ENCODE measurements at places on chromosomes 3 and 15.

GRCh38 chr15:90154861-90155626, 46.1 kb upstream of the SEMA4B start:
- DNase-seq, result no peak

DNA sequence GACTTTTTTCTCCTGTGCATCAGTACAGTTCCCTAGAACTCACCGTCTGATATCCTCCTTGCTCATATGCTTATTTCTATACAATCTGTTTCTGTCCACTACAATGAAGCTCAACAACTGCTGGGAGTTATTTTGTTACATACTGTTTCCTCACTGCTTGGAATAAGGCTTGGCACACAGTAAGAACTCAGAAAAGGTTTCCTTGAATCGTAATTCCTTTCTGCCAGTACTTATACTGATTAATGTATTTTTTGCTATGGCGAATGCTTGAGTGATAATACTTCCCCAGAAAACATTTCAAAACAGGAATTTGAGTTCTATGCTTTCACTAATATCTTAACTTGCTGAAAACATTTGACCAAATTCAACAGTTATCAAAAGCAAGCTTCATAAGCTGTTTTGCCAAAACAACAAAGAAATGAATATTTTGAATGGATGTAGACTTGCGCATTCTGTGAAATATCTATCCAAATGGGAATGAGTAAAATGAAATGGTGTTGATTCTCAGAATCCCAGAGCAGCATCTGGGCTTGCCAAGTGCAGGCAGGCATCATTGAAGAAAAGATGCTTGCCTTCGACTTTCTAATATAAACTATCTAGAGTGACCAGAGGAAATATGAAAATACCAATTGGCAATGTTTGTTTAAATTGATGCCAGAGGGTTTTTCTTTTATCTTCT, 286.3 kb downstream of the RAP2B start:
- DNase-seq, result no peak

- no peak for DNase-seq
Observed at GRCh38 chr15:64237677-64238076, 74.9 kb upstream of the PPIB start.

DNA sequence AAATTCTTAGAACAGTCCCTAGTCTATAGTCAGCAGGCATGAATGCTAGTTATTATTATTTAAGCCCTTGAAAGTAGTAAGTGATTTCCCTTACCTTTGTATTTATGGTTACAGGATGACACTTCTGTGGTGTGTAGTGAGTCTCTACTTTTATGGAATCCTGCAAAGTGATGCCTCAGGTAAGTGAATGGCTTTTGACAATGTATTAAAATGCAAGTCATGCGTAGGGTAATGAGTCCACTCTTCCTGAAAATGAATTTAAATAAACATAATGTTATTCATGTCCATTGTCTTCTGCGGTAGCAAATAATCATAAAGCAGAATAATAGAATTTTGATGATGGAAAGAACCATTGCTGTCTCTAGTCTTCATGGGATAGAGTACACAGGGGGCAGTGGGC, 50.3 kb downstream of the IL1RAP start:
- no peak for DNase-seq

DNA sequence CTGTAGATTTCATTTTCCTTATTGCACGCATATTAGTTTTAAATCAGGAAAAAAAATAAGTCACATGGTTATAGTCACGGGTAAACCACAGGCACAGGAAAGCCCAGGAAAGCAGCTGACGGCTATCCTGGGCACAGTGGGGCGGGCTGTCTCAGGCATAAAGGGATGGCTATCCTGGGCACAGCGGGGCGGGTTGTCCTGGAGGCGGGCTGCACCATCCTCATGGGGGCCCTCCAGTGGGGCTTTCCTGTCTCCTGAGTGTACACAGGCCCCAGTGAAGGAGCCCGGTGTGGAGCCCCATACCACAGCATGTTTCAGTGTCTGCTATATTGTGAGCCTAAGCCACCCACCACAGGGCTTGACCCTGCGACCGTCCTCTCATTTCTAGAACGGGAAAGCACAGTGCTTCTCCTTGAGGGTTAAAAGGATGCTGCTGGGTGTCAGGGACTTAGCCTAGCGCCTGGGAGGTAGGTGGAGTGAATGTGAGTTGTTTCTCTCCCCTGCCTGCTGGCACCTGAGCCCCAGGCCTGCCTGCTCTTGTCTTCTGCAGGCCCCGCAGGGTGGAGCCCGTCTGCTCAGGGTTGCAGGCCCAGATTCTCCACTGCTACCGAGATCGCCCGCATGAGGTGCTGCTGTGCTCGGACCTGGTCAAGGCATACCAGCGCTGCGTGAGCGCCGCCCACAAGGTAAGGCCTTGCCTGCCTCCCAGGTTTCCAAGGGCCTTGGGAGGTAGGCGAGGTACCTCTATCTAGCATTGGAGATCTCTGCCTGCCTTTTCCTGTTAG, 25.9 kb upstream of the PLXNA1 start:
- DNase-seq, result peak; percentile 77

- no peak for DNase-seq
Observed at GRCh38 chr15:88127432-88127790, 129.1 kb downstream of the NTRK3 start.

- DNase-seq, result no peak
Observed at GRCh38 chr3:187072102-187072501, 67.2 kb downstream of the RPL39L start.

DNA sequence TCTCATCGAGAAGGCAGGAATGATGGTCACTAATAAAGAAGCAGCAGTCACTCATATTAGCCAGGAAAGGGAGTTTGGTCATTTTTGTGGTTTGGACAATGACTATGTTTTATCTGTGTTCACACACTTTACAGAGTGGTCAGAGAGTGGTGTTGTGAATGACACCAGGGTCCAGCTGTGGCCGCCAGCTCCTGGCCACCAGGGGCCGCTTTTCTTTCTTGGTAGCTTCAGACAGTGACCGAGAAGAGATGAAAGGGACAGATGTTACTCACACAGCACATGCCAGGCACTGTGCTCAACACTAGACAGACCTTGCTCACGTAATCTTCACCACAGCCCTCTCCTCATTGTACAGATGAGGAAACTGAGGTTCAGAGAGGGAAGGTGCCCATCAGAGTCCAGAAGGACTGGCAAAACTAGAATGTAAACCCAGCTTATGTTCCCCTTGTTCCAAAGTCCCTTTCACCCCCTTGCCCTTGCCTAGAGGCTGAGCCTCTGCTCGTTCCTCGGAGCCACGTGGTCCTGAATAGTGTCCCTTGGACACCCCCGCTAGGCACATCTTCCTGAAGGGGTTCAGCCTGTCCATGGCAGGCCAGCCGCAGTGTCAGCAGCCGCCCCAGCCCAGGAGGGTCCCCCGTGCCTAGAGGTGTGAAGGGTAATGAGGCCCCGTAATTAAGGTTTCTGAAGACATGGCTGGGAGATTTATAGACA, 55.6 kb downstream of the CYP11A1 start:
- DNase-seq, result no peak

- DNase-seq, result no peak
Observed at GRCh38 chr3:178540184-178540583, 3.9 kb downstream of the KCNMB2 start.

DNA sequence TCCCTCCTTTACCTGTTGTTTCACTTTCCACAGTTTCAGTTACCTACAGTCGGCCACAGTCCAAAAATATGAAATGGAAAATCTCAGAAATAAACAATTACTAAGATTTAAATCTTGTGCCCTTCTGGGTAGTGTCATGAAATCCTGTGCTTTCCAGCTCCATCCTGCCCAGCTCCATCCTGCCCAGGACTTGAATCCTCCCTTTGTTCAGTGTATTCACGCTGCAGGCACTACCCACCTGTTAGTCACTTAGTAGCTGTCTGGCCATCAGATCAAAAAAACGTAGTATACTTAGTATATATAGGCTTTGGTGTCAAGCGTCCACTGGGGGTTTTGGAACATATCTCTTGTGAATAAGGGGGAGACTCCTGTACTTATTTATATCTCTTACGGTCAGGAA, 329.0 kb upstream of the SEMA6D start:
- DNase-seq, result no peak
